Right ventricle myocardium superior (tissue), 1 donor: ENCODE measurements at places on chromosomes 11 and 22.

- no peak for DNase-seq
Observed at GRCh38 chr11:20278727-20279126, 84.8 kb upstream of the HTATIP2 start.

DNA sequence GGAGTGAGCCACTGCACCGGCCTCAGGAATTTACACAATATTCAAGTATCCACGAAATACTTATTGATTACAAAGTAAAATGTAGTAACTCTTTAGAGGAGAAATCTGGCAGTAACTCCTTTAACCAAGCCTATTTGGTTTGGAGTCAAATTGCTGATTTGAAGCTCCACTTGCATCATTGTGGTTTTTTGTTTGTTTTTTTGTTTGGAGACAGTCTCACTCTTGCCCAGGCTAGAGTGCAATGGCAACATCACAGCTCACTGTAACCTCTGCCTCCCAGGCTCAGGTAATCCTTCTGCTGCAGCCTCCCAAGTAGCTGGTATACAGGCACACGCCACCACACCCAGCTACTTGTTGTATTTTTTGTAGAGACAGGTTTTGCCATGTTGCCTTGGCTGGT, 6.4 kb upstream of the QSER1 start:
- DNase-seq: no peak

DNA sequence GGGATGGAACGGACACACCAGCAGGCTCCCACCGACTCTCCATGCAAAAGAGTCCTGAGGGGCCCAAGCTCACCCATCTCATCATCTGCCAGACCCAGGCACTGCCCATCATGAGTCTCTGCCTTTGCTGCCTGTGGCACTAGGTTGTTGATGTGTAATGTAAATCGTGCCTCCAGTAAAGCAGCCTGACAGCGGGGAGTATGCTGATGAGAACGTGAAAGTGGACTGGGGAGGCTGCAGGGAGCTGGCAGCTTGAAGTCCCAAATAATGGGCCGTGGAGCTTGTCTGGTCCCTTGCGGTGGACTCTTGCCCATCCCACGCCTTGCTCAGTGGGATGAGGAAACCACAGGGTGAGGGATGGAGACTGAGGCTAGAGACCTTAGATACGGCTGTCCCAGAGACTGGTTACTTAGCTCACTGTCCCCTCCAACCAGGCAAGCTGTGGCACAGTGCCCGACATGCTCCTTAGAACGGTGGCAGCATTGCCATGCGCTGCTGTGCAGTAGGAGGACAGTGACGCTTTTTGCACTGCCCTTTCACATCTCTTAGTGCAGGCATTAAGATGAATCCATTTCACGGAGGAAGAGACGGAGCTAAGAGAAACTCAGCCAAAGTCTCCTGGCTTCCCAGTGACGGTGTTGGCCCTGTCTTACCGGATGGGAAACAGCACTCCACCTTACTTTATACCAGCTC, 39.6 kb upstream of the PLET1 start:
- DNase-seq: peak; percentile 50

- no peak for DNase-seq
Observed at GRCh38 chr22:40196628-40197360, 19.1 kb downstream of the TNRC6B start.

GRCh38 chr11:45743556-45744468, 61.1 kb upstream of the SLC35C1 start:
- DNase-seq: no peak

DNA sequence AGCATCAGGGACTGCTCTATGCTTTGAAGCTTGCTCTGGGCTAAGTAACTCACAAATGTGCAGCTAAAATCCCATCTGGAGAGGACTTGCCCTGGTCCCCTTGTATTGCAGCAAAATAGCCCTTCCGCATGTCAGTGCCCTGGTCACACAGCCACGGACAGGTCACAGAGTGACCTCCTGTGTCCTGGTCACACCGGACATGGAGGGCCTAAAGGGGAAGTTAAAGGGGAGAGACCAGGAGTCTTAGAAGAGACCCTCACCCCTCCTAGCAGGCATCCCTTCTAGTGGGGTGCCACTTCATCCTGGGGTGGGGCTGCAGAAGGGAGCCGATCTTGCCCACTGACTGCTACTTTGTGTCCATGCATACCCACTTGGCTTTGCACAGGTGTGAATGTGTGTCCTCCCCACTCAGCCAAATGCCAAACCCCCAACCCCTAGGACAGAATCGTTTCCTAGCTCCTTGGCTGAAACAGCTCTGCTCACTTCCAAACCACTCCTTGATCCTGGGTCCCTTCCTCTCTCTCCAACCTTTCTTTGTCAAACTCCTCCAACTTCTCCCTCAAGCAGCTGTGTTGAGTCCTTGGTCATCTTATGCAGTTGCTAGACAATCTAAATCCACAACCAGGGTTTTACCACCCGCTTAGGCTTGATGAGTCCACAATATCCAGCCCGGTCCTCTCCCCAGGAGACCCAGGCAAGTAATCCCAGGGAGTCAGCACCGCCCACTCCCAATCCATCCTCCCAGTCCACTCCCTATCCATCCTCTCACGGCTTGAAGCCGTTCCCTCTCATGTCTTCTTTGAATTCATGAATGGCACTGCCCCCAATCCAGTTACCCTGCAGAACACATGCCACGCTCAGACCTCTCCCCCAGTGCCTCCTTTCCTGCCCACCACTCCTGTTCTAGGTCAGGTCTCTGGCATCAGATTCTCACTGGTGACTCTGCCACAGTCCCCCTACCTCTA, 3.3 kb upstream of the FXYD6 start:
- no peak for DNase-seq

- DNase-seq: no peak
Observed at GRCh38 chr11:134785660-134786284, 373.7 kb upstream of the B3GAT1 start.

DNA sequence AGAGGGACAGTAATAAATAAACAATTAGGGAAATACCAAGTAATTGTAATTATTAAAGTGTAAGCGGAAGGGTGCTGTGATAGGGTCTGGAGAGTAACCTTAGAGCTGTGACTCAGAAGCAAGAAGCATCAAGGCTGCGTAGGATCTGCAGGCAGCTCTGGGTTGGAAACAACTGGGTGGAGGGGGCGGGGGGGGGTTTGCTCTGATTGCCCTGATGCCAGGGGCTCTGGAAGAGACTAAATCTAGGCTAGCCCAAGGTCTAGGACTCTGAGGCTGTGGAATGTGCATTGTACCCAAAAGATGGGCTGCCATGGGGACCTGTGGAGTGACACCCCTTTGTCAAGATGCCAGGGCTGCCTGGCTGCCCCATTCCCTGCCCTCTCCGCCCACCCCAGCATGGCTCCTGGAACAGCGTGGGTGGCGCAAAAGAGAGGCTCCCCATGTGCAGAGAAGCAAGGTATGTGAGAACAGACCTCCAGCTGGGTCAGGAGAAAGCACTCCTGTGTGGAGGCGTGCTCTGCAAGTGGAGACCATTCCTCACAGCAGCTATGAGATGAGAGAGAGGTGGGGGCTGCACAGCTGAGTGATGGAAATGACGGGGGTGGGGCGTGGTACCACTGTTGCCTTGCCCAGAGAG, 101.1 kb upstream of the CRYBB3 start:
- DNase-seq: no peak

GRCh38 chr11:44701276-44701675, 25.5 kb upstream of the TSPAN18 start:
- DNase-seq: no peak

DNA sequence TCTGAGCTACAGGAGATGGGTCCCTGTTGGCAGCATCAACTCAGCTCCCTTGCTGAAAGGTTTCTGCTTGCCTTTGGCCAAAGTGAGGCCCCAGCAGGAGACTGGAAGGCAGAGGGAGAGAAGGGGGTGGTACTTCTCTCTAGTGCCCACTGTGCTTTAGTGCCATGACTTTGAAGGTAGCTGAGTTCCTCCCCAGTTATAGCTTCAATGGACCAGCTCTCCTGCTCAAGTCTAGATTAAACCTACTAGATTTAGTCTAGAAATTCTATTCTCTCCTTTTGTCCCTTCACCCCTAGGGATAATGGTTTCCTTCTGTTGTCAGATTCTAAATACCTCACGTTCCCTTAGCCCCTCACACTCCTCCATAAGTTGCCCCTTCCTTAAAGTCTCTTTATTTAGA, 119.2 kb downstream of the TIMP3 start:
- no peak for DNase-seq

GRCh38 chr11:103997082-103997481, 39.4 kb upstream of the DDI1 start:
- DNase-seq: no peak

DNA sequence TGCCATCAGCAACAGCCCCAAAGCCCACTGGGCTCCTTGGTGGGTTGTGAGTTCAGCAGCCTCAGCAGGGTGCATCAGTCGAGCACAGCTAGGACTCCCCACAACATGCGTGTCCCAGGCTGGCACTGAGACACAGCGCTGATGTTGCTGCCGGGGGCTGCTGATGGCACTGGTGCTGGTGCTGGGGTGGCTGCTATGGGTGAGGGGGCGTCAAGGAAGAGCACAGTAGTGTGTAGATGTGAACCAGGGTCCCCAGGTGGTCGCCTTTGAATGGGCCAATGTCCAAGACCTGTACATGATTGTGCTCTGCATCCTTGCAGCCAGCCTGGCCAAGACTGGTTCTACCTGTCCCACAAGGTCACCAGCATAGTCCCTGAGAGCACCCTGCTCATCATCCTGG, 121.3 kb upstream of the SERPIND1 start:
- no peak for DNase-seq

DNA sequence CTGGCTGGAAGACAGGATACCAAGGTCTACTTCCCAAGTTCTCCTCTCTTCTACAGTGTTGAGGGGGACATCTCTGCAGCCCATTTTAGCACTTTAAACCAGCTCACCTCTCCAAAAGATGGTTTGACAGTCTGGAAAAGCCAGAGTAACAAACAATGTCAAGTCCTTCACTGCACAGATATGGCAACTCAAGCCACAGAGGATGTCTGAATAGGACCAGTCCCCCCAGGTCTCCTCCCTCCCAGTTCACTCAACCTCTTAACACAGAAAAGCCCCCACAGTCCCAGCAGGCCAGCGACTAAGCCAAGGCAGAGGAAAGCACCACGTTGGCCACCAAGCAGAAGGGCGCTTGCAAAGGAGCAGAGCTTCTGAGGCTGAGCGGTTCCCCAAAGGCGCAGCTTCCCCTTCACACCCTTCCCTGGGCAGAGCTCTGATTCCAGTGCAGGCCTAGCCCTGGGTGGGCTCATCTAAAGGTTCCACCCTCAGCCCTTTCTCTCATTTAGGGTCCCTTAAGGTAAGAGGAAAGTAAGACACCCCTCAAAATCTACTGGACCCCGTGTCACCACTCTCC, 62.7 kb downstream of the PAK1 start:
- peak; percentile 52 for DNase-seq

GRCh38 chr11:92915551-92915950, 53.9 kb upstream of the MTNR1B start:
- no peak for DNase-seq

- peak; percentile 70 for DNase-seq
Observed at GRCh38 chr22:42169055-42169469, 38.5 kb upstream of the CYP2D6 start.

DNA sequence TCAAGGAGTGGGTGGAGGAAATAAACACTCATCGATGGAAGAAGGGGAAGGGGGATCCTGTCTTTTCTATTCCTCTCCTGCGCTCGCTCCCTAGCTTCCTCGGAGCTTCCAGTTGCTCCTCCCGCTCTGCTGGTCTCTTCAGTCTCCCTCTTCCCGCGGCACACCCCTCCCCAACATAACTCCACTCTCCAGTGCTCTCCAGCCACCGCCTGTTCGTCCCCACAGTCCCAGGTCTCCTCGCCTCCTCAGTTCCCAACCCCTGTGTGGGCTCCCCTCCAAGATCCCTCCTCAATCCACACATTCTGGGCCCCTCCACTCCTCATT, 438 bp downstream of the ZW10 start:
- peak; percentile 48 for DNase-seq

DNA sequence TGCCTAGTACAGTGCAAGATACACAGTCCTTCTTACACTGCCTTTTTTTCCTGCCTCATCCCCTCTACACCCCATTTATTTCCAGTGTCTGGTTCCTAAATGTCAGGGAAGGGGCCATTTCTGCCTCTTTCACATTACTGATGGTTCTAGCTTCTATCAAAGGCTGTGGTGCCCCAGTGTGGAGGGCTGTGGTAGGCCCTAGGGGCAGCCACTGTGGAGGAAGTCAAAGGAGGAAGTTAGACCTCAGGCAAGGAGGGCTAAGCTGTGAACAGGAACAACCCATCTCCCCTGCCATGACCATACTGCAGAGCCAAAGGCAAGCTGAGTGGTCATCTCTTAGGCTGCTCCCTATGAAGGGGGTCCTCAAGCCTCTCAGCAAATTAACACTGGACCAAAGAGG, 81.9 kb upstream of the CRTAM start:
- peak; percentile 62 for DNase-seq

DNA sequence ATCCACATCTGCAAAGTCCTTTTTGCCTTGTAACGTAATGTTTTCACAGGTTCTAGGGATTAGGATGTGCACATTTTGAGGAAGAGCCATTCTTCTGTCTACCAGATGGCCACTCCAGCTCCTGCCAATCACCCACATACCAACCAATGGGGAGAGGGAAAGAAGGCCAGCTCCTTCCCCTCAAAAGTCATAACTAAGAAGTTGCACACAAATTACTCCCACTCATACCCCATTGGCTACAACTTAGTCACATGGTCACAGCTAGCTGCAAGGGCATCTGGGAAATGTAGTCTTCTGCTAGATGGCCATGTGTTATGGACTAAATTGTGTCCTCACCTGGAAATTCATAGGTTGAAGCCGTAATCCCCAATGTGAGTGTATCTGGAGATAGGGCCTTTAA, 15.4 kb upstream of the MYOD1 start:
- DNase-seq: no peak

GRCh38 chr11:47980907-47981621, 705 bp downstream of the PTPRJ start:
- DNase-seq: peak; percentile 71

DNA sequence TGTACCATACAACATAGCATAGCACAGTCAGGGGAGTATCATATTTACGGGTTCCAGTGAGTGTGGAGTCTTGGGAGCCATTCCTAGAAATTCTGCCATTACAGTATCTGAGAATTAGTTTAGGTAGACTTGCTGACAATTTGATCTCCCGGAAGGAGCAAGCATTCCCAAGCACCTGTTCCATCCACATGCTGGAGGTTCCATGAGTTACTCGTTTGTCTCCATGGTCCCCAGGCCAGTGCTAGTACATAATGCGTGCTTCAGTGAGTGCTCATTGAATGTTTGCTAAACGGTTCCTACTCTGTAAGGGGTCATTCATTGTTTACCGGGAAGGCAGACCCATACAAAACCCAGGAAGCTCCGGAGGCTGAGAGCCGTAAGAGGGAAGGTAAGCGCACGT, 27.4 kb upstream of the MYOD1 start:
- no peak for DNase-seq

DNA sequence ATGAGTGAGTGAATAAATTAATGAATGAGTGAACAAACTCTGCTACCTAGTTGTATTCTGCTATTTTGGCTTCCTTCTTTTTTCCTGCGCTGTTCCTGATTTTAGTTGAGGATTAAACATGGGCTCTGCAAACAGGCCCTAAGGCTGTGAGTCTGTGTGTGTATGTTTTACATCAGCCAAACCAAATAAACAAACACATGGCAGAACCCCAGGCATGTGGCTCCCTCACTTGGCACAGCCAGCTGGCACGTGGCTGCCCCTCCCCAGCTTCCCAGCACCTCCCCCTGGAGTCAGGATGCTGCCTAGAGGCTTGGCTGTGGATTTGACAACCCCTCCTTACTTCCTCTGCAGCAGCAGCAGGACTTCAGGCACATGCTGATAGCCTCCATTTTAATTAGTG, 593.2 kb downstream of the INSC start:
- peak; percentile 52 for DNase-seq

- no peak for DNase-seq
Observed at GRCh38 chr11:83542861-83543260, 256.7 kb upstream of the CCDC90B start.
